ENCODE measurements at places on chromosomes 5 and 9. TPM values are rescaled to one million over a fixed set of nuclear protein-coding genes. Genes with fewer than 3 reads are reported as not detected.

DNA sequence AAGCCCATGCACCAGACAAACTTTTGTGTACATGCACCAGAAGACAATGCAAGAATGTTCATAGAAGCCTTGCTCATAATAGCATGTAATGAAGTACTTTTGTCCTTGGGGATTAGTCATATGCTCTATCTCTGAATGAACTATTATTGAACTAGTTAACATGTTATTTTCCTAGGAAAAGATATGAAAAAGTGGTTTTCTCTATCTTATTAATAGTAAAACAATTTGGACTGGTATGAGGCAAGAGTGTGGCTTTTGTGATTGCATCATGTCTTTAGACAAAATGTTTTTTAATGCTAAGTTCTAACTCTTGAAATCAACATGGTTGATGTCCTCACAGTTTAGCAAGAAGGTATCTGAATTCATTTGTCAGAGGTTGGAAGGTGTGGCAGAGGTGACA, 55.7 kb upstream of the SPDL1 start:
- no peaks in the 10 kb centered on the region for H3K36me3 ChIP-seq
- H3K27me3 ChIP-seq, result no peaks in the 10 kb centered on the region
- DNase-seq, result no peak
- H3K4me1 ChIP-seq, result no peaks in the 10 kb centered on the region
- H3K27ac ChIP-seq, result no peak overlapping the region

DNA sequence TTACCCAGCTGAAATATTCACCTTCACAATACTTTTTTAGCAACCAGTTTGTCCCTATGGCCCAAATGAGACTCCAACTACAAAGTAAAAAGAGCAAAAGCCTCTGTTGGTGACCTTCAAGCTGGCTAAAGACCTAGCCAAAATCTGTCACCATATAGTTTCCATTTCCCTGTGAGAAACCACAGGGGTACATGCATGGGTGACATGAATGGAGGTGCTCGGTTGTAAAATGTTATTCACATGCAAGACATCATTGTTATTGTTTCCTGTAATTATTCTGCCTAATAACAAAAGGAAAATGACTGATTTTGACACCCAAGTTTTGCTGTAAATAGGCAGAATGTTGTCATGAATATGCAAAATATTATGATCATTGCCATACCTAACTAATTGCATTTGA, 285.3 kb downstream of the ZNF608 start:
- H3K4me3 ChIP-seq, result no peak overlapping the region
- no peaks in the 10 kb centered on the region for H3K4me1 ChIP-seq
- H3K27ac ChIP-seq, result no peak overlapping the region
- no peaks in the 10 kb centered on the region for H3K36me3 ChIP-seq

GRCh38 chr5:75736273-75736672, 19.0 kb upstream of the POC5 start:
- no peaks in the 10 kb centered on the region for H3K27me3 ChIP-seq
- no peaks in the 10 kb centered on the region for H3K36me3 ChIP-seq
- no peaks in the 10 kb centered on the region for H3K4me1 ChIP-seq
- DNase-seq, result no peak
- H3K27ac ChIP-seq, result no peak overlapping the region
- H3K4me3 ChIP-seq, result no peak overlapping the region

- peaks cover 6% of the 10 kb centered on the region for H3K4me1 ChIP-seq
- no peak for DNase-seq
- H3K36me3 ChIP-seq, result no peaks in the 10 kb centered on the region
- H3K4me3 ChIP-seq, result no peak overlapping the region
Observed at GRCh38 chr5:140224658-140225057, 49.7 kb downstream of the CYSTM1 start.

DNA sequence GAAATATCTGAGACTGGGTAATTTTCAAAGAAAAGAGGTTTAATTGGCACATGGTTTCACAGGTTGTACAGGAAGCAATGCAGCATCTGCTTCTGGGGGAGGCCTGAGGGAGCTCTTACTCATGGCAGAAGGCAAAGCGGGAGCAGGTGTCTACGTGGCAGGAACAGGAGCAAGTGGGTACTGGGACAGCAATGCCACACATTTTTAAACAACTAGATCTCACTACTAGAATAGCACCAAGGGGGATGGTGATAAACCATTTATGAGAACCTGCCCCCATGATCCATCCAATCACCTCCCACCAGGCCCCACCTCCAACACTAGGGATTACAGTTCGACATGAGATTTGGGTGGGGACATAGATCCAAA, 47.6 kb upstream of the HOMER1 start:
- H3K4me1 ChIP-seq, result no peaks in the 10 kb centered on the region
- DNase-seq, result no peak
- no peak overlapping the region for H3K27ac ChIP-seq
- no peaks in the 10 kb centered on the region for H3K27me3 ChIP-seq
- H3K4me3 ChIP-seq, result no peak overlapping the region
- no peaks in the 10 kb centered on the region for H3K36me3 ChIP-seq

DNA sequence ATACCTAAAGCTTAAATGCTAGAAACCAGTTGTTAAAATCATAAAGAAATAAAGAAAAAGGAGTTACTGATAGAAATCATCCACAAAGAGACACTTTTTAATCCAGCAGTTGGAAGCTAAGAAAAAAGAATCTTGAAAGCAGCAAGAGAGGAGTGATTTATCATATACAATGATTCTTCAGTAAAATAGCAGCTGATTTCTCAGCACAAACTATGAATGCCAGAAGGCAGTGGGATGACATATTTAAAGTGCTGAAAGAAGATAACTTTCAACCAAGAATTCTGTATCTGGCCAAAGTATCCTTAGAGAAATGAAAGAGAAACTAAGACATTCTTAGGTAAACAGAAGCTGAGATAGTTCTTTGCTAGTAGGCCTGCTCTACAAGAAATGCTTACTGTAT, 366.0 kb downstream of the HTR1A start:
- no peak for DNase-seq
- no peaks in the 10 kb centered on the region for H3K27me3 ChIP-seq
- no peak overlapping the region for H3K27ac ChIP-seq
- H3K36me3 ChIP-seq, result no peaks in the 10 kb centered on the region
- H3K4me1 ChIP-seq, result no peaks in the 10 kb centered on the region
- H3K4me3 ChIP-seq, result no peak overlapping the region

DNA sequence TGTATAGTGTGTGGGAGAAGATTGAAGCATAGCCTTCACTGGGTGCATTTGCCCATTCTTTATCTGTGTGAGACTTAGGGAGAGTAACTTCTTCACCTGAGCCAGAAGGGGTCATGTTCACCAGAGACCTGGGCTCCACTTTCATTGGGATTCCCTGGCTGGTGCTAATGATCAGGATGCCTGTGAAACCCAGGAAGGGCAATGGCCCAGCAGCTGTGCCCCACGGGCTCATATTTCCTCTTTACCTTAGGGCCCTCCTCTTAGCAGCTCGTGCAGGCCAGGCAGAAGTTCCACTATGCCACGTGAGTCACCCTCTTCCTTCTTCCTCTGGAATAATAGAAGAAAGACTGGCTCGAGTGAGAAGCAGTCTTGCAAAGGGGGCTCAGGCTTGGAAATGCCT, 5.0 kb downstream of the PPARGC1B start:
- H3K27ac ChIP-seq, result no peak overlapping the region
- H3K36me3 ChIP-seq, result no peaks in the 10 kb centered on the region
- no peak for DNase-seq
- H3K27me3 ChIP-seq, result no peaks in the 10 kb centered on the region
- no peaks in the 10 kb centered on the region for H3K4me1 ChIP-seq

GRCh38 chr5:45491368-45491767, 204.8 kb downstream of the HCN1 start:
- H3K4me1 ChIP-seq, result no peaks in the 10 kb centered on the region
- H3K4me3 ChIP-seq, result no peak overlapping the region
- DNase-seq, result no peak
- H3K36me3 ChIP-seq, result no peaks in the 10 kb centered on the region
- H3K27me3 ChIP-seq, result no peaks in the 10 kb centered on the region

DNA sequence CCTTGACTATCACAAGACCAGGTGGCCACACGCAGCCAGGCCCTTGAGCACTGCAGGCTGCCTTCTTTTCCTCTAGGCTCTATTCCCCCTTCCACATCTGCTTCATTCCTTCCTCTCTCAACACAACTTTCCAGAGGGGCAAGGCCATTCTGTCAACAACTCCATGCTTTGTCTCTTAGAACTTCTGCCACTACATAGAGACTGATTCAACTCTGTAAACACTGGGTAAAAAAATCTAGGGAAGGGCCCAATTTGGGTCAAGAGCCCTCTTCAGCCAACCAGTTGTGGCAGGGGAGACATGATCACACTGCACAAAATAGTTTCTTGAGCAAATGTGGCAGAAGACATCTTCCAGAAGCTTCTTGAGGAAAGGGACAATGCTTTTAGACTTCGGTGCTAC, 55.6 kb downstream of the ATPSCKMT start:
- no peak overlapping the region for H3K4me3 ChIP-seq
- H3K27ac ChIP-seq, result no peak overlapping the region
- no peak for DNase-seq
- no peaks in the 10 kb centered on the region for H3K4me1 ChIP-seq

DNA sequence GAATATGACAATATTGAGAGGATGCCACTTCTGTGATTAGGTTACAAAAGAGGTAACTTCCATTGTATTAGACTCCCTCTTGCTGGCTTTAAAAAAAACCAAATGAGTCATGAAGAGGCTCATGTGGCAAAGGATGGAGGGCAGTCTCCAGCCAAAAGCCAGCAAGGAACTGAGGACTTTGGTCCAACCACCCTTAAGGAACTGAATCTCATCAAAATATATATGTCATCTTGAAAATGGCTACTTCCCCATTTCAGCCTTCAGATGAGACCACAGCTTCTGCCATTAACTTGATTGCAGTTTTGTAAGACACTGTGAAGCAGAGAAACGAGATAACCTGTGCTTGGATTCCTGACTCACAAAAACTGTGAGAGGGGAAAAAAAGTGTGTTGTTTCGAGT, 15.5 kb upstream of the TRIM32 start:
- H3K36me3 ChIP-seq, result no peaks in the 10 kb centered on the region
- H3K4me3 ChIP-seq, result no peak overlapping the region
- H3K27me3 ChIP-seq, result no peaks in the 10 kb centered on the region
- DNase-seq, result no peak

- H3K36me3 ChIP-seq, result no peaks in the 10 kb centered on the region
- peak; percentile 34 for DNase-seq
- no peak overlapping the region for H3K4me3 ChIP-seq
Observed at GRCh38 chr9:83304686-83305085, 233.5 kb downstream of the FRMD3 start.

DNA sequence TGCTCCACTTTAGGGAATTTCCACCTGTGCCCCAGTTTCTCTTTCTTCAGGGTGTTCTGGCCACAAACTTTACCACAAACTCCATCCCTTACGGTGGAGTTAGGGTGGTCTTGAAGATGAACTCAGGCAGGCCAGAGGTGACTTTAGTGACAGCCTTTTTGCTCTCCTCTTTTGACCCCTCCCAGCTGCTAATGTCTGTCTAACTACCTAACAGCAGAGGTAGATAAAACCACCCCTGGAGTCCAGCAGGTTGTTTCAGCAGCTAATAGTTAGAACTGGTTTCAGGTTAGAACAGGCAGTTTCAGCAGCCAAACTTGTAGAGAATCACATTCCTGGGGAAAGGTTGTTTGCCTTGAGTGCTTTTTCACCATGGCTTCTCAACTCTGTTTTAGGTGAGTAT, 971.3 kb upstream of the CDH18 start:
- H3K27ac ChIP-seq, result no peak overlapping the region
- H3K36me3 ChIP-seq, result no peaks in the 10 kb centered on the region
- H3K27me3 ChIP-seq, result no peaks in the 10 kb centered on the region
- no peak for DNase-seq

DNA sequence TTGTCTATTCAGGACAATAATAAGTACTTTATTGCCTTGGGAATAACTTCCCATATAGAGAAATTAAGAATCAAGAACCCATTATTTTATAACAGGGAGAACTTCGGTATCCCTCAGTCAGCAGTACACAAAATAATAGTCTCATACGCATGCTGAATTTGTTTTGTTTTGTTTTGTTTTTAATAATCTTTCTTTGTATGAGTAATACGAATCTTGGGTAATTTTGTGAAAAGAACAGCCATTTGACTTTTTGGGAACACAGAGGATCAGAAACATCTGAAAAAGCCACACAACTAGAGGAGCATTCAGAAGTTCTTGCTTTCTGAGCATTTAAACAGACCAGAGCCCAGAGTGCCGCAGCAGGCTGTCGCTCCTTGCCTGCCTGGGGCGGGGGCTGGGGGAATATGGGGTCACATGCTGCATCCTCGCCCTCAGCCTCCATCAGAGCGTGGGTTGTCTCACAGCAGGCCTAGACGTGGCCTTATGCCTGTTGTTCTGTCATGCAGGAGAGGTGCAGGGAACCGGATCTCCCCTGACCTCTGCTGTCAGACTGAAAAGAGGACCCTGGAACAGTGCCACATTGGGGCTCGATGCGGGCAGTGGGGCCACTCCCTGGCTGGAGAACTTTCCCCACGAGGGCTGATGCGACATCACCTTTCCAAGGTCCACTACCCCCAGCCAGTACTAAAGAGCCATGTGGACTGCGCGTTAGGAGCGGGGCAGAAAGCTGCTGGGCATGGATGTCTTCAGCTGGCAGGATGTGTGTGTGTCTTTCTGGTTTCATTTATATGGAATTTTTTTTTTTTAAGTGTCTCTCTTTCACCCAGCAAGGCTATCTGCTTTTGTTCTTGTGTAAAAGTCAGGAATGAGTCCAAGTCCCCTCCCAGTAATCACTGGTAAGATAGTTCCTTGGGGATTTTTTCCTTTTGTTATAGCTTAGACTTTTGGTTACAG, 133.4 kb upstream of the OTULINL start:
- H3K27ac ChIP-seq, result peak overlapping the region; percentile 95
- DNase-seq, result no peak
- H3K4me1 ChIP-seq, result no peaks in the 10 kb centered on the region
- peak overlapping the region; percentile 32 for H3K4me3 ChIP-seq

- H3K27me3 ChIP-seq, result no peaks in the 10 kb centered on the region
- no peaks in the 10 kb centered on the region for H3K36me3 ChIP-seq
- DNase-seq, result peak; percentile 49
- peaks cover 19% of the 10 kb centered on the region for H3K4me1 ChIP-seq
- H3K4me3 ChIP-seq, result no peak overlapping the region
- H3K27ac ChIP-seq, result peak overlapping the region; percentile 85
Observed at GRCh38 chr9:129317179-129318011, 139.3 kb upstream of the IER5L start.

GRCh38 chr5:17215361-17215760, 2.1 kb upstream of the BASP1 start:
- H3K36me3 ChIP-seq, result no peaks in the 10 kb centered on the region
- H3K4me1 ChIP-seq, result no peaks in the 10 kb centered on the region
- H3K27me3 ChIP-seq, result no peaks in the 10 kb centered on the region
- no peak overlapping the region for H3K27ac ChIP-seq
- no peak overlapping the region for H3K4me3 ChIP-seq

The C9orf153 gene
- total RNA-seq, result 0.80 TPM

The NR5A1 gene
- not detected for total RNA-seq

The ACER2 gene
- total RNA-seq, result 16.7 TPM

The SNX18 gene
- 37.3 TPM for total RNA-seq

The PCDHGA2 gene
- 4.6 TPM for total RNA-seq

The ZNF608 gene
- 82.1 TPM for total RNA-seq

The SEMA5A gene
- total RNA-seq, result 3.0 TPM

The FOXD4L6 gene
- not detected for total RNA-seq

The FGF10 gene
- total RNA-seq, result 13.9 TPM
